Fibroblast of skin of abdomen (primary cell): ENCODE measurements at places on chromosomes 5 and 9.
A peak's percentile ranks its signal among the peaks of the same experiment; 100 is the strongest.

DNA sequence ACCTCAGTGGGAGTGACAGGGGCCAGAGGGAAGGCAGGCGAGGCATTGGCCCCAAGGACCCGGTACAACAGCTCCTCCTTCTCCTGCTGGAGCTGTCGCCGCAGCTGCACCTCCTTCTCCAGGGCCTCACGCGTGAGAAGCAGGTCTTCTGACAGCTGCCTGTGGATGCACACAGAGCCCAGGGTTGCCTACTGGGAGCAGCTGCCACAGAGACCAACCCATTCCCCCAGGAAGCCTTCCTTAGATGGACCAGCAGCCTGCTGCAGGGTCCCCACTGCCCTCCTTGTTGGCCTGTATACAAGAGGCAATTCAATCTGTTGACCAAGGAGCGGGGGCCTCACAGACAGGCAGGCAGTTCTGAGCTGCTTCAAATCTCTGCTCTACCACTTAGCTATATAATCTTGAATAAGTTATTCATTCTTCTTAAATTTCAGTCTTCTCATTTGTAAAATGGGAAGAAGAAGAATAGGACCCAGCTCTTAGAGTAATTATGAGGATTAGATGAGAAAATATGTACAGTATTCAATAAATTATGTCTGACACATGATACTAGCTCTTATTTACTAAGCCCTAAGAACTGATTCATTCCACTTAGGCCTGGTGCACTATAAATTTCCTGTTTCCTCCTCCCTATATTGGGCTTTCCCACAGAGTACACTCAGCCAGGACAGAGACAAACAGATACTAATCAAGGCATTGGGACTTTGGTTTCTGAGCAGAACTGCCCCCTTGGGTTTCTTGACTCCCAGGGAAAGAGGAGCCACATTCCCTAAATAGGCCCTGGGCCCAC lies 26.1 kb upstream of the ANXA6 start:
- DNase-seq, result peak; percentile 14

GRCh38 chr5:78058625-78059024 lies 235.9 kb downstream of the AP3B1 start:
- no peak for DNase-seq

GRCh38 chr5:176994460-176995121 lies 12.0 kb downstream of the UIMC1 start:
- peak; percentile 10 for DNase-seq

DNA sequence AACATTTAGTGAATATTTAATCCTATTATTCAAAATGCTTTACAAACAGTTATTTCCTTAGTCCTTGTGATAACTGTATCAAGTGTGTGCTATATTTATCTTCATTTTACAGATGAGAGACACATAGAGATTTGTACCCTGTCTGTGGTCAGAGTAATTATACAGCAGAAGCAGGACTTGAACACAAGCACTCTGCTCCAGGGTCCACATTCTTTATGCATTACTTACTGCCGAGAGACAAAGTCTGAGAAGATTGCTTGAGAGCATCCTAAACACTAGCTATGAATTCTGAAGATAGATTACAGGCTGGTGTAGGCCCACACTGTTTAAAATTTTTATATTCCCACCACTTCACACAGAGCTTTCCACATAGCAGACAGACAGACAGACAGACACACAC lies 926.1 kb upstream of the DMAC1 start:
- peak; percentile 51 for DNase-seq

DNA sequence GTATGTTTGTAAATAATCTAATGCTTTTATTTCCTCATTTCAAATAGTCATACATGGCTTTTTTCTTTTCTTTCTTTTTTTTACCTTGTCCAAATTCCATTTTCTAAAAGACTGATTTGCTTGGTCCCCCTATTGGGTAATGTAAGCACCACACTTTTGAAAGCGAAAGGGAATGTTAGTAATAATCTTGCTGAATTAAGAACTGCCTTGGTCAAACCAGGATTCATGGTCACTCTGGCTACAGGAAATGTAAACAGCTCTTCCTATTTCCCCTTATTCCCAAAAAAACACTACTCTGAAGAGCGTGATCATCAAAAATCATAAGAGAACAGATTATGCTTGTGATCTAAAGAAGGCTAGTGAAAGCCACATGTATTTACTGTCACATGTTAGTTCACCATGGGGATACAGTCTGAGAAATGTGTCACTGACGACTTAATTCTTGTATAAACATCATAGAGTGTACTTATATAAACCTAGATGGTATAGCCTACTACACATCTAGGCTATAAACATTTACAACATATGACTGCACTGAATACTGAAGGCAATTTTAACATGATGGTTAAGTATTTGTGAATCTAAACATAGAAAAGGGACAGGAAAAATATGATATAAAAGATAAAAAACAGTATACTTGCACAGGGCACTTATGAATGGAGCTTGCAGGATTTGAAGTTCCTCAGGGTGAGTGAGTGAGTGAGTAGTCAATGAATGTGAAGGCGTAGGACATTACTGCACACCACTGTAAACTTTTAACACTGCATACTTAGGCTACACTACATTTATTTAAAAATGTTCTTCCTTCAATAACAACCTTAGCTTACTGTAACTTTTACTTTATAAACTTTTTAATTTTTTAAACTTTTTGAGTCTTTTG lies 75.3 kb downstream of the HMGCR start:
- peak; percentile 57 for DNase-seq

DNA sequence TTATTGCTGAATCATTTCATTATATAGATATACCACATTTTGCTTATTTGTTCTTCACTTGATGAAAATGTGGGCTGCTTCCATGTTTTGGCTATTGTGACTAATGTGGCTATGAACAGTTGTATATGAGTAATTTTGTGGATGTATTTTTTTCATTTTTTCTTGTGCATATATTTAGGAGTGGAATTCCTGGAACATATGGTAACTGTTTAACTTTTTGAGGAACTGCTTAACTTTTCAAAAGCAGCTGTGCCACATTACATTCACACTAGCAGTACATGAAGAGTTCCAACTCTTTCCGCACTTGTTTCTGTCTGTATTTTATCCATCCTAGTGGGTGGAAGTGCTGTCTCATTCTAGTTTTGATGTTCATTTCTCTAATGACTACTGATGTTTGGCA lies 67.8 kb downstream of the JAK2 start:
- DNase-seq, result peak; percentile 61

DNA sequence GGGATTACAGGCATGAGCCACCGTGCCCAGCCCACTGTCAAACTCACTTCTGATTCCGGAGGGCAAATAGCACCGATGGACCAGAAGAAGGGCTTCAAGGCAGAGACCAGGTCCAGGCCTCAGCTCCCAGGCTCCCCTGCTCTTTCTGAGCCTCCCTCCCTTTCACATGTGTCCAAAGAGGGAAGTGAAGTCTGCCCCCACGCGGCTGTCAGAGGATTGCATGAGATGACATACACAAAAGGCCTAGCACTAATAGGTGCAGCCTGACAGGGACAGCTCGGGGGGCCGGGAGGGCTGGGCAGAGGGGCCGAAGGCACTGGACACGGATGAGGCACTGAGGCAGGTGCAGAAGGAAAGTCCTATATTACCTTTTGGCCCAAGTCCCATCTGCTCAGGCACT lies 16.1 kb downstream of the FBP1 start:
- DNase-seq, result no peak

GRCh38 chr9:116350213-116350612 lies 196.6 kb downstream of the PAPPA start:
- no peak for DNase-seq

DNA sequence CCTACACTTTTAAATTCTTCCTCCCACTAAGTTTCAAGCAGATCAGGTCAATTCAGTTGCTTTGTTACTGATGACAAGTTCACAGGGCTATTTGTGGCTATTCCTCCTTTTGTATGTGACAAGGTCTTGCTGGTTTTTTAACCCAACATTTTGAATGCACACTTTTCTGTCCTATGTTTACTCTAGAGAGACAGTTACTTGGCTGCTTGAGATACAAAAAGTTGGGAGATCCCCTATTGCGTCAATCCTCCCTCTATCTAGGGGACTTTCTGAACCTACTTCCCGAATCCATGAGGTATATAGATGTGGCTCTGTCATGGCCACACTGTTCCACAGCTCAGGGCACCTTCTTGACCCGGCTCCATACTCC lies 386.7 kb downstream of the NTRK2 start:
- no peak for DNase-seq

- peak; percentile 34 for DNase-seq
Measured at GRCh38 chr5:54115735-54116403, 194.5 kb downstream of the ARL15 start.

- peak; percentile 87 for DNase-seq
Measured at GRCh38 chr9:81613002-81613812, 76.1 kb downstream of the TLE1 start.

DNA sequence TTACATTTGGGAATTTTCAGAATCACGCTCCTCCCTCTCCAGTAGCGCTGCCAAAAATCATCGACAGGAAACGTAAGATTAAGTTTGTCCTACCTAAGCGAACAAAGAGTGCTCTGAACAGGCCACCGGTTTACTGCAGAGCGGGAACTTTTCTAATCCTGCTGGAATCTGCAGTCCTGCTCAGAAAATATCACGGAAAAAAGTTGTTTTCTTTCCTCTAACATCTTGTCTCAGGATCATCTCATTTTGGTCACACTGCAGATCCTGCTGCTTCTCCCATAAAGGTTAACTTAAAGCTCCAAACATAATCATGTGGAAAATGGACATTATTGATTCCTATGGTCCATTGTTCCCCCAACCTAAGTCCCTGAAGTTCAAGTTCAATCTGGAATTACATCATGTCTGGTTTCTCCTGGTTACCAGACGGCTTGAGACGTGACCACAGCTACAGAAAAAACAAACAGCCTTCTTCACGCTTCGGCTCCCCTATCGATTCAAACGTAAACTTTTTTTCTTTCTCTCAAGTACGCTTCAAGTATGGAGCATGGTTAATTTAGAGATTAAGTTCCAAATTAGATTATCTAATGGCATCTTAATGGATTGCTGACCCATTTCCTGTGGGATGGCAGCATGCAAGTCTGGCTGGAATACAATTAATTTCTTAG lies 217.6 kb downstream of the NFIB start:
- DNase-seq, result peak; percentile 71

GRCh38 chr5:61029456-61030162 lies 84.6 kb downstream of the NDUFAF2 start:
- no peak for DNase-seq

- no peak for DNase-seq
Measured at GRCh38 chr9:127711831-127712274, 3.6 kb downstream of the PTRH1 start.

DNA sequence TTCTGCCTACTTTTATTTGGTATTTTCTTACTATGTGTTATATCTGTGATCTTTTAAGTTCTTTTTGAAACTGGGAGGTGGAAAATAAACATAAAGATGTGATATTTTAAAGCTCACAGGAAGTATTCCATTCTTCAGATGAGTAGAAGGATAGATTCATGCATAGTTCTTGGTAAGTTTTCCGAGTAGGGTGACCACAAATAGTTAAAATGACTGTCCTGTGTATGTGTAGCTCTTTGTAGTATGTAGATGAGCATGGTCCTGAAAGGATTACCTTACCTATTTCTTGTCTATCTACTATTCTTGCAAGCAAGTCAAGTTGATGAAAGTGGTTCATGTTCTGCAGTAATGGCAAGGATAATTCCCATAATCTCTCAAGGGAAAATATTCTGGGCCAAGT lies 47.7 kb downstream of the SRFBP1 start:
- no peak for DNase-seq

DNA sequence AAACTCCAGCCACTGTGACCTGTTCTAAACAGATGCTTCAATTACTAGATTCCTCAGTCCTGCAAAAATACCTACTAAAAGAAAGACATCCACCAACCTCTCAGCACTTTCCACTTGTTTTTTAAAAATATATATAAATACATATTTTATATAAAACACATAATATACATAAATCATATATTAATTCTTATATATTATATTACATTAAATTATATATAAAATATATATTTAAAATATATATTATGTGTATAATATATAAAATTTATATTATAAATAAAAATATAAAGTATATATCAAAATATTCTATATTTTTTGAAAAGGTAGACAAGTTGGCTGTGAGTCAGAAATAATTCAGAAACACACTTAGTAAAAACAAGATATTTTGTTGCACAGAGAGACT lies 2371.8 kb upstream of the ACO1 start:
- DNase-seq, result no peak
